ENCODE measurements at places on chromosomes 16 and 17.
A peak's percentile ranks its signal among the peaks of the same experiment; 100 is the strongest.

DNA sequence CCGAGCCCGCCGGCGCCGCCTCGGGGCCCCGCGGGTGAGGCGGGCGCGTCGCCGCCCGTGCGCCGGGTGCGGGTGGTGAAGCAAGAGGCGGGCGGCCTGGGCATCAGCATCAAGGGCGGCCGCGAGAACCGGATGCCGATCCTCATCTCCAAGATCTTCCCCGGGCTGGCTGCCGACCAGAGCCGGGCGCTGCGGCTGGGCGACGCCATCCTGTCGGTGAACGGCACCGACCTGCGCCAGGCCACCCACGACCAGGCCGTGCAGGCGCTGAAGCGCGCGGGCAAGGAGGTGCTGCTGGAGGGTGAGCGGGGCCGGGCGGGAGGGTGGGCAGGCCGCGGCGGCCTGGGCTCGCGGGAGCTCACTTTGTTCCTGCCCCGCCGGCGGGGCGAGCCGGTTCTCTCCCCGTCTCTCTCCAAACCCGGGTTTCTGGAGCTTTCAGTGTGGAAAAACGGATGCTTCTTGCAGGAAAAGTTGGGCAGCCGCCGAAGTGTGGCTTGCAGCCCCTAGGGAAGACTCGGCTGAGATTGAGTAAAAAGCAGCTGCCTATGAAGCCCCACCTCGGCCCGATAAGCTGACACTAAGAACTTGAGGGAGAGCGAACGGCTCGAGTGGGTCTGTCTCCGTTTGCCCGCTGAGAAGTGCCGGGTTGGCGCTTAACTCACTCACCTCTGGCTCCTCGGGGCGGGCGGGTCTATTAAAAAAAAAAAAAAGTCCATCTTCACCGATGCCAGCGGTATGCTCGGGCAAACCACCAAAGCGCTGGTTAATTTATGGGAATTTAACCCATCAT, 677 bp downstream of the SNTB2 start:
- peak; percentile 42 for DNase-seq

DNA sequence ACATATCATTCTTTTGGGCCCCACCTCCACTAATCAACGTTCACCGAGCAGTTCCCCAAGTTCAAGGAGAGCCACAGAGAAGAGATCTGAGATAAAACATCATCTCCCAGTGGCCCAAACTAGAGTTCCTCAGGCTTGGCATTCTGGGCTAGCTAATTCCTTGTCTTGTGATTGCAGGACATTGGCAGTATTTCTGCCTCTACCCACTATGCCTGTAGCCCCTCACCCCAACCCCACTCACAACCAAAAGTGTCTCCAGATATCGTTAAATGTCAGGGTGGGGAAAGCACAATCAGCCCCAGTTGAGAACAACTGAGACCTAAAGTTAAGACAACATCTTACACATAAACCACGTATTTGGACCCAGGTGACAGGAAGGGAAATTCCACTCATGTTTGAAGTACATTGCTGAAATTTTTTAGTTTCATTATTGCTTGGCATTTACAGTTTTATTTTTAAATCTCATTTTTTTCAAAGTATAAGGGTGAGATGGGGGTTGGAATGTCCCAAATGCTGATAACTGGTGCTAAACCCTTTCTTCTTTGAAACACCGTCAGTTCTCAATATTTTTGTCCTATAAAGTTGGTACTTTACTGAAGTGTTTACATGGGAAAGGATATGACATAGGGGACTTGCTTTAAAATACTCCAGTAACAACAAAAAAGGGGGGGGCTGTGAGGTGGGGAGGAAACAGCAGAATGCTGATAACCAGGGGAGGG, 13.6 kb downstream of the ZC3H7A start:
- peak; percentile 34 for DNase-seq

GRCh38 chr17:13940858-13941665, 128.2 kb upstream of the COX10 start:
- DNase-seq = peak; percentile 5

DNA sequence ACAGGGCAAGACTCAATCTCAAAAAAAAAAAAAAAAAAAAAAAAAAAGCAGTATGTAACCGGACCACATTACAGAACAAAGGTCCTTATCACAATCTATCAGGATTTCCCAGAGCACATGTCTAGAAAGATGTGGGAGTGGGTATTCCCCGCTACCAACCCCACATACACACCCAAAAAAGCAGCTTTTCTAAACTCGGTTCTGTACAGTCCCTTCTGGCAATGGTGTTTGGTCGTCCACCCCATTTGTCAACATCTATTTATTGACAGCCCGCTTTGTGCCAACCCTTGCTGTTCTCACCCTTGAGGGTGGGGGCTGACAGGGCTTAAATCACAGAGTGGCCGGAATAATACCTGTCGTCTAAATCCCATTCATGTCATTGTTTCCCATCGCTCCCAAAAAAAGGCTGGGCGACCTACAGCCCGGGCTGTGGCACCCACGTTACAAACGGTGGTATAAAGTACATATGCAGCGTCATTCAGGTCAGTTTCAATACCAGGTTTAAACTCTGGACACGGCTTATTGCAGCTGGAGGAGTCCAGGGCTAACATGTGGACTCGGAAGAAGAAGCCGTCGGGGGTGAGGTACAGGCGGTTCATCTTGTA, 3.6 kb downstream of the C17orf58 start:
- DNase-seq = no peak

DNA sequence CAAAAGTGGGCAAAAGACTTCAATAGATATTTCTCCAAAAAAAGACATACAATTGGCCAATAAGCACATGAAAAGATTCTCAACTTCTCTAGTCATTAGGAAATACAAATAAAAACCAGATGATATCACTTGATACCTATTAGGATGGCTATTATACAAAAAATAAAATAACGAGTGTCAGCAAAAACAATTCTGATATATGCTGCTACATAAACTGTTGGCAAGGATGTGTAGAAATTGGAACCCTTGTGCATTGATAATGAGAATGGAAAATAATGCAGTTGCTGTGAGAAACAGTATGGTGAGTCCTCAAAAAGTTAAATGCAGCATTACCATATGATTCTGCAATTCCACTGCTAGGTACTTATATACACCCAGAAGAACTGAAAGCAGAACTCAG, 80.6 kb downstream of the BRIP1 start:
- no peak for DNase-seq

DNA sequence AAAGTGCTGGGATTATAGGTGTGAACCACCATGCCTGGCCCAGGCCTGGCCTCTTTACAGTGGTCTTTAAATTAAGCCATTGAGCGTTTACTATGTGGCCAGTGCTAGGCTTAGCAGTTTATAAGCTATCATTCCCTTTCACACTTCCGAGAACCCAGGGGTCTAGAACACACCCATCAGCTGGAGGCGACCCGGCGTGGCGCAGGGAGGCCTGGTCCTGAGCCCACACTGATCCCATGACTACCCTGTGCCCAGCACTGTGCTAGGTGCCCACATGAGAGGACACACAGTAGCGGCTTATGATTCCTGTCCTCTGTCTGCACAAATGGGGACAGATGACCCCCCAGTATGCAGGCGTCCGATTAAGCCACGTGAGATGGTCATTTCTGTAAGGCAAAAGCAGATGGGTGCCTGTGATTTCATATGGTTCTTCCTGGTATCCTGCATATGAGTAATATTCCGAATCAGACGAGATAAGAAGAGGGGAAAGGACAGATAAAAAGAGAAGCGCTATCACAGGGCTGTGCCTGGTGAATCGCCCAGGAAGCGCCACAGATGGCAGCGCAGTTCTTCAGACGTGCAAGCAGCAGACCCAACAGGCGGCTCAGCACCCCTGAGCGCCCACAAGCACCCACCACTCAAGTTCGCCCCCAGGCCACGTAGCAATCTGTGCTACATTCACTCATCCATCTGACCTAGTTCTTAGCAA, 5.3 kb downstream of the OSGIN1 start:
- DNase-seq = no peak

GRCh38 chr16:12545297-12545610, 258.4 kb downstream of the CPPED1 start:
- DNase-seq = no peak

DNA sequence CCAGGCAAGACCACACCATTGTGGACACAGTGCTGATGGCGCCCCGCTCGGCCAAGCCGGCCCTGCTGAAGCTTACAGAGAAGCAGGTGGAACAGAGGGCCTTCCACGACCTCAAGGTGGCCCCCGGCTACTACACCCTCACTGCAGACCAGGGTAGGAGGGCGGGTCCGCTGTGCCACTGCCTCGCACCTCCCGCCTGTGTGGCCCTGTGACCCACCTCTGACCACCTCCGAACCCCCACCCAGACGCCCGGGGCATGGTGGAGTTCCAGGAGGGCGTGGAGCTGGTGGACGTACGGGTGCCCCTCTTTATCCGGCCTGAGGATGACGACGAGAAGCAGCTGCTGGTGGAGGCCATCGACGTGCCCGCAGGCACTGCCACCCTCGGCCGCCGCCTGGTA, 21.1 kb downstream of the ITGB4 start:
- DNase-seq = no peak

GRCh38 chr17:41982026-41982760, 15.6 kb downstream of the CNP start:
- no peak for DNase-seq

DNA sequence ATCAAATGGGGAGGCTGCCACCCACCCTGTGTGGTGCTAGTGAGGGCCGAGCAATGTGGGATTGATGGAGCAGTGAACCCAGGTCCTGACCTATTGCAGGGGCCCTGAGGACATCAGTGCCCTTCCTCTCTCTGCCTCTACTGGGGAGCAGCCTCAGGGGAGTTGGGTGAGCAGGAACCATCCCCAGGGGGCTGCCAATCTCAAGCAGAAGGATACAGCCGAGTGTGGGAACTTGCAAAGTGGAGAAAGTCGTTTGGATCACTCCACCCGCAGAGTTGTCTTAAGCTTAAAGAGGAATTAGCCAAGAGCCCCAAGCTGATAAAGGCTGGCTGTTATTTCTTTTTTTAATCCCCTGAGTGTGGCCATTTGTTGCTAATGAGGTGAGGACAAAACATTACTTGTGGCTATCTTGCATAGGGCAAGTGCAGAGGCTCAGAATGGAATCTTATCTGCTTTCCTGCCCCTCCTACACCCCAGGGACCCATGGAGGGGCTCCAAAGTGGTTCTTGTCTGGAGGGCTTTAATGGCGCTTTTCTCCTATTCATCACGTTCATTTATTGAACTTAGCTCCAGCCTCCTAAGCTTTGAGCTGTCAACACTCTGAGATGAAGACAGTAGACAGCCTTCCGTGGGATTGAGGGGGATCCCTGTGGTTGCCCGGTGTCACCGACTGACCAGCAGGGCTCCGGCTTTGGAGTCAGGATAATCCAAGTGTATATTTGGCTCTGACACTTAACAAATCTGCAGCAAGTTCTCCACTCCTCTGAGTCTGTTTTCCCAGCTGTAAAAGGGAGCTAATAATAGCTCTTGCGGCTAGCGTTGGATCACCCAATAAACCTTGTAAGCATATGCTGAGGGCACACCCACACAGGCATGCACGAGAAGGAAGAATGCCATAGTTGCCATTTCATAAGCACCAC, 45.1 kb downstream of the MYH11 start:
- DNase-seq = no peak

- no peak for DNase-seq
Observed at GRCh38 chr16:67250045-67250327, 1.2 kb downstream of the SLC9A5 start.

GRCh38 chr17:2065949-2066400, 11.1 kb downstream of the HIC1 start:
- no peak for DNase-seq

DNA sequence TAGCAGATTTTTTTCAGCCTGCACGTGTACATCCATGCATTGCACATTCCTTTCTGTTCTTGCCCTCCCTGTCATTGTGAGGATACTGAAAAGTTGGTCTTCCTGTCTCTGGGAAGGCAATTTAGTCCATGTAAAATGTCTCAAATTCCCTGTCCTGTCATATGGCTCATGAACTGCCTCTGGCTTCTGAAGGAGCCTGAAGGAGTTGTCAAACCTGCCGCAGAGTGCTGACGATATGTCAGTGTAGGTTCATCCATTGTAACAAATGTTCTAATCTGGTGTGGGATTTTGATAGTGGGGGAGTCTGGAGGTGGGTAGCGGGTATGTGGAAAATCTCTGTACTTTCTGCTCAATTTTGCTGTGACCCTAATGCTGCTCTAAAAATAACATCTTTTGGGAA, 59.6 kb downstream of the YPEL2 start:
- DNase-seq = no peak

- peak; percentile 93 for DNase-seq
Observed at GRCh38 chr16:88810912-88811768, 588 bp downstream of the APRT start.

- DNase-seq = peak; percentile 80
Observed at GRCh38 chr16:14181371-14182050, 110.4 kb downstream of the MRTFB start.

GRCh38 chr16:10566613-10567012, 13.8 kb downstream of the EMP2 start:
- no peak for DNase-seq

GRCh38 chr17:38562903-38563302, 42.8 kb downstream of the SRCIN1 start:
- DNase-seq = no peak

GRCh38 chr16:539901-540530, 12.5 kb downstream of the CAPN15 start:
- no peak for DNase-seq

DNA sequence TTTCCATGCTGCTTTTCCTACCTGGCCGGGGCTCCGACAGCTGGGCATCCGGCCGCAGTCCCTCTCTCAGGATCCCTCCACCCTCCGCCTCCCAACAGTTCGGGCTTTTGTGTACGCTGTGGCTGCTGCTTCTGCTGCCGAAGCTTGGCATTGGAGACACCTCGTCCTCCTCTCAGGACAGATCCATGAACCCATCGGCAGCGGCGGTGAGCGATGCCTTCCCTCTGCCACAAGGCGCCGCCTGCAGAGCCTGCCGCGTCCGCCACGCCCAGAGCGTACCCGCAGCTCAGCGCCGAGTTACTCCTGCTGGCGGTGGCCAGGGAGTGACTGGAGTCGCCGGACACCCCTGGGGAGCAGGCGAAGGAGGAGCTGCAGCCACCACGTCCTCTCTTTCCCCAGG, 2032.8 kb downstream of the TP53TG3F start:
- no peak for DNase-seq

- no peak for DNase-seq
Observed at GRCh38 chr17:44307387-44308186, 814 bp upstream of the RUNDC3A start.

DNA sequence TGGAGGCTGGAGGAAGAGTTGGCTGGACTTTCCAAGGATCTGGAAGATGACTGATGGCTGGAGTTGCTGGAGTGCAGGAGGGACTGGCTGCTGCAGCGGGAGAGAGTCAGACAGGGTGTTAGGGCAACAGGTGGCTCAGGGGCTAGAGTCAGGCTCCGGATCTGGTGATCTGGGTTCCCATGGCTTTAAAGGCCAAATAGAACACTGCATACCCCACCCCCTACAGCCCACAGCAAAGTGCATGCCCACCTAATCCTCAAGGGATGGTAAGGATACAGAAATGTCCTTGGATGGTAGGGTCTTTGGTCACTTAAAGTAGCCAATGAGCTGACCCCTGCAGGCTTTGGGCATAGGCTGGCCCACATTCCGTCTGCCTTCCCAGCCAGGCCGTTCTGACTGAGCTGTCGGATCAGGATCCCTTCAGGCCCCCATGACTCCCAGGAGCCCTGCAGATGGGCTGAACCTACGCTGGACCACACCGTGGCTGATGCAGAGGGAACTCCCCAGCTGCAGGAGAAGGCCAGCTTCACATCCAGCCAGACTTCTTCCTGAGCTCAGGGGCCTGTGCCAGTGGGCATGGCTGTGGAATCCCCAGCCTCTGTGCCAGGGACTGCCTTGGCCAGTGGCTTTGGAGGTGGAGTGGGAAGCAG, 13.9 kb downstream of the TNS4 start:
- DNase-seq = no peak
